ENCODE measurements at places on chromosomes 11 and 22. TPM values are rescaled to one million over a fixed set of nuclear protein-coding genes. Genes with fewer than 3 reads are reported as not detected.

Gene IRAG1
- total RNA-seq = 18.2 TPM

Gene SOX10
- 3.2 TPM for total RNA-seq

Gene LRRC75B
- total RNA-seq = 17.9 TPM

Gene RBX1
- 54.8 TPM for total RNA-seq

Gene MOV10L1
- total RNA-seq = 0.98 TPM

Gene PTGDR2
- total RNA-seq = 0.25 TPM

Gene TNNI2
- total RNA-seq = not detected

Gene SCGB2A2
- not detected for total RNA-seq

Gene LMO2
- total RNA-seq = 26.5 TPM

Gene ACTN3
- not detected for total RNA-seq

DNA sequence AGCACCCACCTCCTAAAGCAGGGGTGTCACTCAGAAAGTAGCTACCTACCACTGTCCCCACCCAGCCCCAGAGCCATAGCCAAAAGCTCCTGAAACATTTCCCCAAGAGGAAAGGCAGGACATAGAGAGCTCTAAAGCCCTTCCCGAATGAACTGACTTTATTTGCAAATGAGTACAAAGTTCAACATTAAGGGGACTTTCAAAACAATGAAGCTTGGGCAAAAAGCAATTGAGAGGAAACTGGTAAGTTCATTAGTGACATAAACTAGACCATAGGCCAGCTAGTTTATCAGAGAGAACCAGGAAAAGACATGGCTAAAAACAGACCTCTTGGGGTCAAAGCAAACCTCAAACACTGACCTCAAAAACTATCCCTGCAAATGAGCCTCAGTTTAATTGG is 72.7 kb downstream of the IGLL5 start:
- H3K4me3 ChIP-seq = no peak overlapping the region
- no peaks in the 10 kb centered on the region for H3K4me1 ChIP-seq
- no peaks in the 10 kb centered on the region for H3K27me3 ChIP-seq
- H3K36me3 ChIP-seq = no peaks in the 10 kb centered on the region
- DNase-seq = no peak

DNA sequence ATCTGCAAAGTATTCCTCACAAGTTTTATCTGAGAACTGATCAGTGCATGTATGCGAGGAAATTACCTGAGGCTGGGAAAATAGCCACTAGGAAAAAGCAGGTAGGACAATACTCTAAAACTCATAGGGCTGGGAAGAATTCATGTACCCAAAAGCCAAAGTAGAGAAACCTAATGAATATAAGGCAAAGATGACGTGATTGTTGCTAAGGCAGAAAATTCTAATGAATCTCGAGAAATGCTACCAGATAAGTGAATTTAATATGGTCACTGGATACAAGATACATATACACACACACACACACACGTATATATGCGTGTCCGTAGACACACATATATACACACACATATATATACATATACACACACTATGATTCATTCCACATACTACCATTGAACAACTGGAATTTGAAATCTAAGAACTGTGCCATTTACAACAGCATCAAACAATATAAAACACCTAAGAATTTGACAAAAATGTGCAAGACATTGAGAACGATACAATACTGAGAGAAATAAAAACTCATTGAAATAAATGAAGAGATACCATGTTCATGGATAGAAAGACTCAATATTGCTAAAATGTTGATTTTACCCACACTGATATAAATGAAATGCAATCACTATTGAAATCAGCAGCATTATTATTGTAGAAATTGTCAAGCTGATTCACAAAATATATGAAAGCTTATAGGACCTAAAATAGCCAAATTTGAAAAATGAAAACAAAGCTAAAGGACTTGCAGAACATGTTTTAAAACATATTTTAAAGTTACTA is 46.4 kb downstream of the ARHGAP20 start:
- no peaks in the 10 kb centered on the region for H3K36me3 ChIP-seq
- no peaks in the 10 kb centered on the region for H3K27me3 ChIP-seq

DNA sequence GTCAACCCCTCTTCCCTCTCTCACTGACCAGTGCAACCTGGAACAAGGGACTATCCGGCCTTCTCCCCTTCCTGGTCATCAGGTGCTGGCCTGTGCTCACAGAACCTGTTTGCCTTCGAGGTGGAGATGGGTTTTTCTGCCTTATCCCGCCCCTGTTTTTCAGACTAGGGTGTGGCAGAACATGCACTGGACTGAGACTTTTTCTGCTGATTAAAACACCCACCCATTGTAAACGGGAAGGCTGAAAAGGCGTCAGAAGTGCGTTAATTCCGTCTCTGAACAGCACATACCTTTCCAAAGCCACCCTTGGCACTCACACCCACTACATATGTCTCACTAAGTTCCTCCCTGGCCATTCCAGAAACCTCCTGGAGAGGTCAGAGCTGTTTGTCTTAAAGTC is 4.4 kb upstream of the B3GNT6 start:
- H3K27ac ChIP-seq = no peak overlapping the region
- no peaks in the 10 kb centered on the region for H3K4me1 ChIP-seq
- H3K27me3 ChIP-seq = no peaks in the 10 kb centered on the region
- H3K4me3 ChIP-seq = no peak overlapping the region
- H3K36me3 ChIP-seq = no peaks in the 10 kb centered on the region

GRCh38 chr22:41951898-41952474 is at the start of gene SMIM45:
Gene SMIM45, plus strand, starts transcription at chr22:41952150.
- H3K4me3 ChIP-seq = no peak within 1 kb of the TSS
- H3K27ac ChIP-seq = no peak within 1 kb of the TSS
- no peaks in the 10 kb centered on the region for H3K27me3 ChIP-seq
- DNase-seq = no peak
- H3K36me3 ChIP-seq = no peaks in the 10 kb centered on the region
- H3K4me1 ChIP-seq = no peaks in the 10 kb centered on the region

DNA sequence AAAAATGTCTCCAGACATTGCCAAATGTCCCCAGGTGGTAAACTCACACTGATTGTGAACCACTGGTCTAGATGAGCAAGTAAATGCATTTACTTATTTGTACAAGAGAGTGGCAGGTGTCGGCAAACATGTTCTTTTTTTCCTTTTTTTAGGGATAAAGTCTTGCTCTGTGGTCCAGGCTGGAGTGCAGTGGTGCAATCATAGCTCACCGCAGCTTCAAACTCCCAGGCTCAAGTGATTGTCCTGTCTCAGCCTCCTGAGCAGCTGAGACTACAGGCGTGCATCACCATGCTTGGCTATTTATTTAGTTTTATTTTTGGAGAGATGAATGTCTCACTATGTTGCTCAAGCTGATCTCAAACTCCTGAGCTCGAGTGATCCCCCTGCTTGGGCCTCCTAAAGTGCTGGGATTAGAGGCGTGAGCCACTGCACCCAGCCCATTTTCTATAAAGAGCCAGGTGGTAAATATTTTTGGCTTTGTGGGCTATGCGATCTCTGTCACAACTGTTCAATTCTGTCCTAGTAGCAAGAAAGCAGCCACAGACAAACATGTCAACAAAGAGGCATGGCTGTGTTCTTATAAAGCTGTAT is 1.4 kb downstream of the VPREB1 start:
- DNase-seq = no peak
- H3K4me3 ChIP-seq = no peak overlapping the region
- H3K27me3 ChIP-seq = no peaks in the 10 kb centered on the region
- no peak overlapping the region for H3K27ac ChIP-seq
- no peaks in the 10 kb centered on the region for H3K4me1 ChIP-seq
- H3K36me3 ChIP-seq = no peaks in the 10 kb centered on the region

GRCh38 chr11:28106353-28107043 is 1.5 kb downstream of the KIF18A start:
- H3K27me3 ChIP-seq = no peaks in the 10 kb centered on the region
- DNase-seq = no peak
- peaks cover 28% of the 10 kb centered on the region for H3K4me1 ChIP-seq
- H3K36me3 ChIP-seq = no peaks in the 10 kb centered on the region
- no peak overlapping the region for H3K27ac ChIP-seq

- no peak overlapping the region for H3K4me3 ChIP-seq
- H3K27me3 ChIP-seq = no peaks in the 10 kb centered on the region
- H3K27ac ChIP-seq = no peak overlapping the region
- DNase-seq = no peak
Measured at GRCh38 chr11:82577246-82577645, 156.4 kb downstream of the FAM181B start.

DNA sequence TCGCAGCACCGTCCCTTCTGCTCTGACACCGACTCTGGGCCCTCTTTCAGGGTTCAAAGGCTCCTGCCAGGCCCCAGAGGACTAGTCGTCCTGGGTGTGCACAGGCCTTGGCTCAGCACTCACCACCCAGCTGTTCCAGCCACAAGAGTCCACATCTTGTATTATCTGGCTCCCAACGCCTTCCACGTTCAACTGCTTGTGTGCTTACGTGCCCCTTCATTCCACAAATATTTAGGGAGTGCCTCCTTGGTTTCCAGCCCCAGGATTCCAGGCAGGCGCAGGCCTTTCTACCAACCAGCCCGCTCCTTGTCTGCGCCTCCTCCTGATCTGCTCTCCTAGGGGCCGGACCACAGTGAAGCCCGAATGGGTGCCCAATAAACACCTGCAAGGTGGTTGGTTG is 70.9 kb downstream of the SCUBE1 start:
- H3K36me3 ChIP-seq = no peaks in the 10 kb centered on the region
- no peaks in the 10 kb centered on the region for H3K27me3 ChIP-seq
- DNase-seq = no peak
- no peak overlapping the region for H3K27ac ChIP-seq

- H3K4me3 ChIP-seq = no peak overlapping the region
- H3K27me3 ChIP-seq = no peaks in the 10 kb centered on the region
- no peak for DNase-seq
- H3K4me1 ChIP-seq = peaks cover 16% of the 10 kb centered on the region
- peak overlapping the region; percentile 1 for H3K27ac ChIP-seq
Measured at GRCh38 chr11:33942954-33943353, 51.1 kb upstream of the LMO2 start.

DNA sequence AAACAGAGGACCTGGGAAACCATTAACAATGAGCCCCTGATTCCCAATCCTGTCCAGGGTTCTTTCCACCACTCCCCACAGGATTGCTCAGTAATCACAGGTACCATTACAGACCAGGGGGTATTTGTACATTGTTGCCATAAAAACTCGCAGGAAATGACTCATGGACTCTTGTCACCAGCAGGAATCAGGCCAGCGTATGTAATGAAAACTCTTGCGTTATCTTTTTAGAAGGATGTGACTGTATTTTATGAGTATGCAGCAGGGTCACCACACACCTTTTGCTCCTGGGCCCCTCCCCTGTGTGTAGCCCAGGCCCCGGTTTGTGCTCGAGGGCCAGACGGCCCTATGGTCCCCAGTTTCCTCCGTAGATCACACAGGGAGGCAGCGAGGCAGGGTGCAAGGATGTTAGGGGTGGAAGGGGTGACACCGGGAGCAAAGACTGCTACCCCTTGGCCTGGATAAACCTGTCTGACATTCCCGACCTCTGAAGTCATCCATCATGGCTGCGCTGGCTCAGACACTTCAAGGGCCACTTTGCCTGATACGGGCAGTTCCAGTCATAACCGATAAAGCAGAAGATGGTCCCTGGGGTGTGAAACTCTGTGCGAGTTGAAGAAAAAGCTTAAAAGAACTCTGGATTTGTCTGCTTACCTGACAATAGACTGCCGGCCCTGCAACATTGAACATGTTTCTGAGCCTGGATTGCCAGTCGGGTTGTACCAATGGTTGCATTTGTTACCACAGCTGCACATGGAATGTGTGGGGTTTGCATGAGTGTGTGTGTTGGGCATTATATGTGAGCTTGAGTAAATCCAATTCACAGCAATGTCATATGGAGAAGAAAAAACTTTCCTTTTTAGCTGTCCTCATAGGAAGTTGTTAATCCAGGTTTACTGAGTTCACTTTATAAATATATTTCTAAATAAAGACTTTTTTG is 56.9 kb downstream of the MICAL2 start:
- no peaks in the 10 kb centered on the region for H3K27me3 ChIP-seq
- no peak for DNase-seq
- H3K36me3 ChIP-seq = no peaks in the 10 kb centered on the region
- no peak overlapping the region for H3K27ac ChIP-seq
- H3K4me1 ChIP-seq = peaks cover 35% of the 10 kb centered on the region
- no peak overlapping the region for H3K4me3 ChIP-seq

- peaks cover 18% of the 10 kb centered on the region for H3K4me1 ChIP-seq
- H3K27ac ChIP-seq = peak overlapping the region; percentile 66
- no peaks in the 10 kb centered on the region for H3K36me3 ChIP-seq
- no peak overlapping the region for H3K4me3 ChIP-seq
Measured at GRCh38 chr11:112156153-112156955, 7.5 kb downstream of the IL18 start.

DNA sequence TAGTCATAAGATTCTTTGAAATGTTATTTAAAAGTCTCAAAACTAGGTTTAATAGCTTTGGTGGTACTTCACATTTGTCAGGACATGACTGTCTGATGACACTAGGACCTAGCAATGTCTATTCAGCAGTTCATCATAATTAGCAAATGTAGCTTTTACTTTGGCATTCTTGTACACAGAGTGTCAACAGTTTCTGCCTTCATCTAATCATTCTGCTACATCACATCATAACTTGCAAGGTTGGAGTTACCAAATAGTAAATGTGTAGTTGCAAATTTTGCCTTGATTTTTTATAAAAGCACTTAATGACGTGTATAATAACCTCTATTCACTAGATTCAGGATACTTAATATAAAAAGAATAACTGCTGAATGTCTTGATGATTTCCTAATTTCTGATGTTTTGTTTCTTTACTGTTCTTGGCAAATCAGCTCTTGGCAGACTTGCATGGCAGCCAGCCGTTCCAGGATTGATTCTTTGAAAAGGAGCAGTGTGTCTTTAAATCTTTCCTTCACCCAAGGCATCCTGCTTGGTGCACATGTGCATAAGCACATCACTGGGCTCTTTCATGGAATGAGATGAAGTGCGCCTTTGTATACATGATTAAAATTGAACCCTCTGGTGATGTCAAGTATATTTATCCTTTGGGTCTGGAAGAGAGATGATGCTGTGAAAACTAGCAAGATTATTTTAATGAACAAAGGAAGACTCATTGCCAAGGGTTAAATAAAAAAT is 12.2 kb downstream of the FBXO7 start:
- H3K4me1 ChIP-seq = peaks cover 18% of the 10 kb centered on the region
- no peak for DNase-seq
- H3K27me3 ChIP-seq = no peaks in the 10 kb centered on the region
- no peak overlapping the region for H3K27ac ChIP-seq
- H3K4me3 ChIP-seq = no peak overlapping the region

DNA sequence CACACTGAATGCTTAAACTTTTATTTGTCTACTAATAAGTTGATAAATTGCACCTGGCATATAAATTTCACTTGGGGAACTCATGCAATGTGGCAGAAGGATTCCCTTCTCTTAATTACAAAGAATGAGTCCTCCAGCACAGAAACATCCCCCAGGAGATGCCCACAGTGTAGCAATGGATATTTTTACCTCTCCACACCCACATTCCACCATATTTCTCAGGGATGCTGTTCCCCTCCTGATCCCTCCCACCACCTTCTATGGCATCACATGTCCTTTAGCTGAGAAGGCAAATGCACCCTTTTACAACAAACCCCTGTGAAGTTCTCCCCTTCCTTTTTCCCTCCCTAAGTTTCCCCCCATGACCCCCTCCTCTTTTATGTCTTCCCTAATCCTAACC is 56.1 kb upstream of the UBASH3B start:
- no peaks in the 10 kb centered on the region for H3K4me1 ChIP-seq
- no peak overlapping the region for H3K4me3 ChIP-seq
- H3K27ac ChIP-seq = no peak overlapping the region
- H3K36me3 ChIP-seq = no peaks in the 10 kb centered on the region

GRCh38 chr22:29992341-29993275 is 87.7 kb upstream of the HORMAD2 start:
- H3K4me3 ChIP-seq = no peak overlapping the region
- no peak overlapping the region for H3K27ac ChIP-seq
- no peak for DNase-seq
- peaks cover 23% of the 10 kb centered on the region for H3K4me1 ChIP-seq
- H3K36me3 ChIP-seq = no peaks in the 10 kb centered on the region
- H3K27me3 ChIP-seq = no peaks in the 10 kb centered on the region

All from vagina (tissue), 2 donors.